ENCODE measurements at places on chromosomes 1 and 21. TPM values are rescaled to one million over a fixed set of nuclear protein-coding genes. Genes with fewer than 3 reads are reported as not detected.
A peak's percentile ranks its signal among the peaks of the same experiment; 100 is the strongest.

CLDN17 gene
- total RNA-seq: not detected

DNA sequence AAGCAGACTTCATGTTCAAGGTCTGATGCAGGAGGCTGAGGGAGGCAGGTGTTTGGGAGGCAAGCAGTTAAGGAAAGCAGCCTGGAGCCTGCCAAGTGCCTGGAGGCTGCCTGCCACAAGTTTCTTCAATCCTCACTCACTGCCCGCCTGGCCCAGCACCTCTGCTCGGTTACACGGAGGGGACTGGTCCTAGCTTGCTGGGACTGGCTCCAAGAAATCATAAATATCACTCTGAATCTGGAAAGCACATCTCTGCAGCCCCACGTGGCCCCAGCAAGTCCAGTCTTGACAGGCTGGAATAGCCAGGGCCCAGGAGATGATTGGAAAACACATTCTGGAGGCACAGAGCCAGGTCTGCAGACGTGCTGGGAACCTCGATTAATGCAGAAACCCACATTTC is 83.9 kb downstream of the BCAR3 start:
- H3K4me1 ChIP-seq: peaks cover 41% of the 10 kb centered on the region
- H3K4me3 ChIP-seq: no peak overlapping the region
- H3K27ac ChIP-seq: 0 out of 2 replicates have a peak overlapping the region, but pooled peaks have one; percentile 12

OR2T6 gene
- total RNA-seq: not detected

- no peaks in the 10 kb centered on the region for H3K4me1 ChIP-seq
- H3K27me3 ChIP-seq: no peaks in the 10 kb centered on the region
- no peak overlapping the region for H3K4me3 ChIP-seq
- DNase-seq: no peak
Observed at GRCh38 chr1:168031198-168031597, 94.3 kb upstream of the MPC2 start.

KRTAP13-3 gene
- total RNA-seq: not detected

DNA sequence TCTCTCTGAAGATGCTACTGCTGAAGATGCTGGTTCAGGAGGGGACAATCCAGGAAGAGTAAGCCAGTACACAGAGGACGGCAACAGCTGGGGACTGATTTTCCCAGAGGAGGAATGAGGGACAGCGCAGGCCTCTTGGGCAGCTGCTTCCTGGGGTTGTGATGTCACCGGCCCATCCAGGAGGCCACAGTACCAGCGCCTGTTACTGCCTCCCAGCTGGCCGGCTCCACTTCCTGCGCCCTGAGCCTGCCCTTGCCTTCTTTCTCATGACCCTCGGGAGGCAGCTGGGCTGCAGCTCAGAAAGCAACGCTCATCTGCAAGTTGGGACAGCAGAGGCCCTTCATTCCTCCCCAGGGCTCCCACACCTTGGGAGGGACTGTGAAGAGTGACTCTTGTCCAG is 21.9 kb upstream of the ID3 start:
- no peak overlapping the region for H3K4me3 ChIP-seq
- no peak overlapping the region for H3K27ac ChIP-seq
- DNase-seq: no peak
- no peaks in the 10 kb centered on the region for H3K36me3 ChIP-seq

DNA sequence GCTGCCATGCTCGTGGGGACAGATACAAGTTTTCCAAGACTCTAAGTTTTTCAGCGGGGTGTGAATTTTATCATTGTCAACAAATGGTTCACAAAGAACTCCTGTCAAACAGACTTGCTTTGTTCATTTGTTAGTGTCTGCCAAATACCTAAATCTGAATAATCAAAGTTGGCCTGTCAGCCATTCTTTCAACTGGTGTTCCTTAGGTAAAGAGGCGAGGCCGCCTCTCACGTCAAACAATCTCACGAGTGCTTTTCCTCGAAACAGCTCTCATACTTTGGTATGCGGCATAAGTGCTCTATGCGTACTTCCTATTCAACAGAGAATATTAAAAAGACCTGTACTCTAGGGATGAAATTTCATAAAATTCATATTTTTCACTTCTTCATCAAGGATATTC is 51.4 kb upstream of the KANK4 start:
- no peaks in the 10 kb centered on the region for H3K4me1 ChIP-seq
- no peaks in the 10 kb centered on the region for H3K36me3 ChIP-seq
- no peak overlapping the region for H3K4me3 ChIP-seq
- DNase-seq: no peak

- no peaks in the 10 kb centered on the region for H3K4me1 ChIP-seq
- DNase-seq: no peak
- no peaks in the 10 kb centered on the region for H3K27me3 ChIP-seq
Observed at GRCh38 chr1:57296726-57297250, 127.1 kb downstream of the DAB1 start.

- H3K27ac ChIP-seq: no peak overlapping the region
- H3K36me3 ChIP-seq: 0 out of 2 replicates have a peak, but pooled peaks cover 5% of the 10 kb centered on the region
- no peak overlapping the region for H3K4me3 ChIP-seq
- H3K27me3 ChIP-seq: no peaks in the 10 kb centered on the region
- H3K4me1 ChIP-seq: peaks cover 5% of the 10 kb centered on the region
Observed at GRCh38 chr1:43731867-43732531, 24.7 kb downstream of the ST3GAL3 start.

- DNase-seq: peak; percentile 1
- no peak overlapping the region for H3K27ac ChIP-seq
- H3K4me1 ChIP-seq: peaks cover 11% of the 10 kb centered on the region
Observed at GRCh38 chr1:52402860-52403240, 1.4 kb downstream of the ORC1 start.

GRCh38 chr1:205444300-205444930 is 11.4 kb downstream of the BLACAT1 start:
- peaks cover 7% of the 10 kb centered on the region for H3K27me3 ChIP-seq
- DNase-seq: no peak
- no peaks in the 10 kb centered on the region for H3K36me3 ChIP-seq
- no peak overlapping the region for H3K27ac ChIP-seq

DNA sequence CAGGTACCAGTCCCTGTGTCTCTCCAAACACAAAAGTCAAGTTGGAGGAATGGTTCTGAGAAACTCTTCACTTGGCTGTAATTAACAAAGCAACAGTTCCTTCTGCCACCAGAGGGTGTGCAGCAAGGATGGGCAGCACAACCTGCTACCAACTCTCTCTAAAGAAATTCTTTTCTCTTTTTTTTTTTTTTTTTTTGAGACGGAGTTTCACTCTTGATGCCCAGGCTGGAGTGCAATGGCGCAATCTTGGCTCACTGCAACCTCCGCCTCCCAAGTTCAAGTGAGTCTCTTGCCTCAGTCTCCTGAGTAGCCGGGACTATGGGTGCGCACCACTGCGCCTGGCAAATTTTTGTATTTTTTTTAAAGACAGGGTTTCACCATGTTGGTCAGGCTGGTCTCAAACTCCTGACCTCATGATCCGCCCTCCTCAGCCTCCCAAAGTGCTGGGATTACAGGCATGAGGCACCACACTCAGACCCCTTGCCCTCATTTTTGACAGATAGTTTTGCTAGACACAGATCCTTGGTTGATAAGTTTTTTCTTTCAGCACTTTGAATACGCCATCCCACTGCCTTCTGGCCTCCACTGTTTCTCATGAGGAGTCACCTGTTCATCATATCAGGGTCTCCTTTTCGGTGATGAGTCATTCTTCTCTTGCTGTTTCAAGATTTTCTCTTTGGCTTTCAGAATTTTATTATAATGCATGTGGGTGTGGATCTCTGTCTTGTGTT is 12.1 kb upstream of the DEGS1 start:
- peaks cover 16% of the 10 kb centered on the region for H3K4me1 ChIP-seq
- DNase-seq: peak; percentile 36
- no peaks in the 10 kb centered on the region for H3K27me3 ChIP-seq
- H3K27ac ChIP-seq: no peak overlapping the region

GJA4 gene
- not detected for total RNA-seq

NECTIN4 gene
- not detected for total RNA-seq

- H3K4me3 ChIP-seq: no peak overlapping the region
- DNase-seq: no peak
- H3K36me3 ChIP-seq: no peaks in the 10 kb centered on the region
- no peaks in the 10 kb centered on the region for H3K27me3 ChIP-seq
Observed at GRCh38 chr1:203624341-203624712, 2.3 kb upstream of the ATP2B4 start.

- no peak overlapping the region for H3K4me3 ChIP-seq
- no peaks in the 10 kb centered on the region for H3K36me3 ChIP-seq
- H3K27ac ChIP-seq: no peak overlapping the region
Observed at GRCh38 chr1:57848406-57848805, 424.5 kb upstream of the DAB1 start.
